ENCODE measurements at places on chromosomes 16 and 17. TPM values are rescaled to one million over a fixed set of nuclear protein-coding genes. Genes with fewer than 3 reads are reported as not detected.
A peak's percentile ranks its signal among the peaks of the same experiment; 100 is the strongest.

GRCh38 chr16:75301804-75302203 is 50.4 kb upstream of the BCAR1 start:
- DNase-seq = no peak

- DNase-seq = no peak
These were observed 107.4 kb upstream of the CDH11 start for GRCh38 chr16:65229191-65229662.

DNA sequence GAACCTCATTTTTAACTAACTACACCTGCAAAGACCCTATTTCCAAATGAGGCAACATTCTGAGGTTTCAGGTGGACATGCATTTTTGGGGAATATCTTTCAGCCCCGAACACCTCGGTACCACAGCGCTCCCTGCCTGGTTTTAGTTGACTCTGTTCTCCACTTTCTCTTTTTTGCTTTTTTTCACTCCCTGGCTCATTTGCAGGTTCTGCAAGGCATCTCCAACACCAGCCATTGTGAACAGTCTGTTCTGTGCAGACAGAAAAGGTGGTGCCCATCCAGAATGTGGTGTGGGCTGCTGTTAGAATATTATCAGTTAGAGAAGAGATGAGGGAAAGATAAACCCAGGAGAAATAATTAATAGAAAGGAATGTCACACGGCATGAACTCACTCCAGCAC is 32.5 kb upstream of the ZCCHC14 start:
- DNase-seq = no peak

DNA sequence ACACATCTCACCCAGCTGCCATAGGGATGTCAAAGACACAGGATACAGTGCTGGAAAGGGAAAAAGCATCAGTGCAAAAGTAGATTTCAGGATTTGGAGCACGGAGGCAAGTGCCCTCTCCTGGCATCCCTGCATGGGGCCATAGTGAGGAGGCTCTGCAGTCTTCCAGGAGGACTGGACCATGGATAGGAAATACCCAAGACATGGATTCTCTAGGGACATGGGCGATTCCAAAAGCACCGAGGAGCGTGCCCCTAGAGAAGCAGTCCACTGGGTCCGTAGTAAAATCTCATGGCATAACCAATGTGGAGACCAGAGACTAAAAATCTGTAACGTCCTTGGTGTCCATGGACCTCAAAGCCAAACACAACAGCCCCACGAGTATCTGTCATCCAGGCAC is 818.2 kb downstream of the KCNJ18 start:
- DNase-seq = no peak

- no peak for DNase-seq
These were observed 855 bp downstream of the TUFM start for GRCh38 chr16:28845293-28845692.

- no peak for DNase-seq
These were observed 6.1 kb downstream of the CEP112 start for GRCh38 chr17:66185862-66186261.

- DNase-seq = no peak
These were observed 282.9 kb downstream of the BCAS3 start for GRCh38 chr17:60960398-60961065.

GRCh38 chr17:38605411-38605840 is 326 bp downstream of the SRCIN1 start:
- no peak for DNase-seq

DNA sequence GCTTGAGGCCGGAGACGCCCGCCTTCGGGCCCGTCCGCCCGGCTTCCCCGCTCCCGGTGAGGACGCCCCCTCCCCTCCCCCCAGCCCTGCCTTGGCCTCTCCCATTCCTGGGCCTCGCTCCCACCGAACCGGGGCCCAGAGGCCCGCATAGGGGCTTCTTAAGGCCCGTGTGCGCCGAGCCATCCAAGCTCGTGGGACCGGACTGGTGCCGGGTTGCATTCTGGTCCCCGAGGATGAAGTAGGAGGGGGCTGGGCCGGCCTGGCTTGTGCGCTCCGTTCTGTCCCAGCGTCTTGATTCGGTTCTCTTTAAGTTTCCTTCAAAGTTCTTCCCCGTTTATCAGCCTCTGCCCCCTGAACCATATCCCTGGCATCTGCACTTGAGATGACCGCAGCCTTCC is 488 bp downstream of the SENP3 start:
- no peak for DNase-seq

GRCh38 chr17:39699818-39700147 is at the start of gene ERBB2:
Gene ERBB2, plus strand, starts transcription at chr17:39700064. Its CDS starts 175 bp downstream, at chr17:39700239.
- peak; percentile 61 for DNase-seq

DNA sequence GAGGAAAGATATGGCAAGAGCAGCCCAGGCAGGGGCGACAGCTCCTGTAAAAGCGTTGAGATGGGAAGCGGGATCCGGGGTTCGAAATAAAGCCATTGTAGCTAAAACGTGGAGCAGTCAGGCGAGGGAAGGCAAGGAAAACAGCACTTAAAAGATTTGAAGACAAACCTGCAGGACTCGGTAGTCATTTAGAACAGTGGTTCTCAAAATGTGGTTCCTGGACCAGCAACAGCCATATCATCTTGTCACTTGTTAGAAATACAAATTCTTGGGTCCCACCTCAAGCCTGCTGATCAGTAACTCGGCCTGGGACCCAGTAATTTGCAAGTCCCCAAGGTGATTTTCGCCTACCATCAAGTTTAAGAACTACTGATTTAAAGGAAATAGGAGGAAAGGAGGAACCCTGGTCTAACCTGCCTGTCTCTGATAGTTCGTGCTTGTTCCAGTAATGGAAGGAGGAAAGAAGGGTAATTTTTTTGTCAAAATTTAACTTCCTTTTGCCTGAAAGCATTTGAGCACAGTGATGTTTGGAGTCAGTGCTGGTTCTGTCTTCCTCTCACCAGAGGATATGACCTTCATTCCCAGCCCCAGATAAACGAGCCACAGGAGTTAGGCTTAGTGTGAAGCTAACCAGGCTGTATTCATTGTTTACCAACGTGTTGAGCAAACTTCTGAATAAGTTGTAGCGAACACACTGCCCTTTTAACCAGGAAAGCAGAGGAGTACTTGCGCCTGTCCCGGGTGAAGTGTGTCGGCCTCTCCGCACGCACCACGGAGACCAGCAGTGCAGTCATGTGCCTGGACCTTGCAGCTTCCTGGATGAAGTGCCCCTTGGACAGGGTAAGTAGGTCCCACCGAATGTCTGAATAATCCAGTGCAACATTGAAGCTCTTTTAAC is 1.1 kb downstream of the ORC6 start:
- no peak for DNase-seq

DNA sequence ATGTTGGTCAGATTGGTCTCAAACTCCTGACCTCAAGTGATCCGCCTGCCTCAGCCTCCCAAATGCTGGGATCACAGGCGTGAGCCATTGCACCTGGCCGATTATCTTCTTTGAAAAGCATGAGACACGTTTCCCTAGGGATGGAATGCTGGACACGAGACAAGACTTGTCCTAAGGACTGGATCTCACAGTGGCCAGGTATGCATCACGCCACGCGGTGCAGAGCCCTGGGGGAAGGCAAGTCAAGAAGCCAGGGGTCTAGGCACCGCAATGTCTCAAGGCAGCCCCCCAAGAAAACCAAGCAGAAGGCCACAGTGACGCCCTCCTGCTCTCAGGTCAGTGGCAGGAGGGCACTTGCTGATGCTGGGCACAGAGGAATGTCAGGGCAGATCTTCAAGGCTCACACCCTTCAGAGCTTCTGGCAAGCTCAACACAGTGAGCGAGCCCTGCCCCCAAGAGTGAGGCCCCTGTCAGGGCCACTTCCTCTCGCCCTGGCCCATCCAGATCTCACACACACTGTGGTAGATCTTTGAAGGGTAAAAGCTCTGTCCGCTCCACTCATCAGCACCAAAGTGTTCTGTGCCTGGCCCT is 134.7 kb downstream of the ZNF778 start:
- DNase-seq = no peak

DNA sequence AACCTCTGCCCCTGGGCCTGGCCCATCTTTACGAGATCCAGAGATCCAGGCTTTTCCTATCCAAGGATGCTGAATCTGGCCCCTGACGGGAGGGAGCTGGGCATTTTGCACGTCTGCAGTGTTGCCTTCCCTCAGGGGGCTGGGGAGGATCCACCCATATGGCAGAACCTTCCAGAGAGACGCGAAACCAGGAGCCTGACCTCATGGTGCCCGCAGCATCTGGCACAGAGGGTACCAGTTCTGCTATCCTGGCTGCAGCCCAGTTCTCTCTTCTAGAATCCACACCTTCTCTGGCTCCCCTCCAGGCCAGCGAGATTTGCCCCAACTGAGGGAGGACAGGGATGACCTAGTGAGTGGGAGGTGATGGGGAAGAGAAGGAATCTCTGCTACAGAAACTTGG is 20.5 kb upstream of the ZNF652 start:
- DNase-seq = no peak

DNA sequence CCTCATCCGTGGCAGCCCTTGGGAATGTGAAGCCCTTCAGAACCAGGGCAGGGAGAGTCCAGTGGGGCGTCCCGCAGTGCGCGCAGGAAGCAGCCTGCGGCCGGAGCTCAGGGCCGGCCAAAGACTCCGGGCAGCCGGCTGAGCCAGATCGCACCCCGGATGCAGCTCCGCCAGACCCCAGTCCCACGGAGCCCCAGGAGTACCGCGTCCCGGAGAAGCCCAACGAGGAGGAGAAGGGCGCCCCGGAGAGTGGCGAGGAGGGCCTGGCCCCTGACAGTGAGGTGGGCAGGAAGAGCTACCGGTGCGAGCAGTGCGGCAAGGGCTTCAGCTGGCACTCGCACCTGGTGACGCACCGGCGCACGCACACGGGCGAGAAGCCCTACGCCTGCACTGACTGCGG is 6.9 kb downstream of the ZNF205 start:
- DNase-seq = no peak

DNA sequence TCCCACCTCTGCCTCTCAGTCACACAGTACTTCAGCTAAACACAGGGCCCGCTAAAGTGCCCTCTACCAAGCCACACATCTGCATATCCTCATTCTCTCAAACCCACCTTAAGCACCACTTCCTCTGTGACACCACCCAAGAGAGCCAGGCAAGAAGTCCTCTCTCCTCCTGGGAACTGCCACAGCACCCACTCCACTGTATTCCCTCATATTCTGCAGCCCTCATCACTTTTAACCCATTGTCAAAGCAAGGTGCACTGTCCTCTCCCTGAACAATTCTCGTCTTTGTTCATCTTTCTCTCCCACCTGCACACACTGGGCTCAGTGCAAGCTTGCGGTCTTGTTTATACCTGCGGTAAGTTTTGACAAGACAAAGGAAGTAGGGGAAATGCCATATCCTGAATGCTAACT is 13.6 kb downstream of the CHD9 start:
- no peak for DNase-seq

DNA sequence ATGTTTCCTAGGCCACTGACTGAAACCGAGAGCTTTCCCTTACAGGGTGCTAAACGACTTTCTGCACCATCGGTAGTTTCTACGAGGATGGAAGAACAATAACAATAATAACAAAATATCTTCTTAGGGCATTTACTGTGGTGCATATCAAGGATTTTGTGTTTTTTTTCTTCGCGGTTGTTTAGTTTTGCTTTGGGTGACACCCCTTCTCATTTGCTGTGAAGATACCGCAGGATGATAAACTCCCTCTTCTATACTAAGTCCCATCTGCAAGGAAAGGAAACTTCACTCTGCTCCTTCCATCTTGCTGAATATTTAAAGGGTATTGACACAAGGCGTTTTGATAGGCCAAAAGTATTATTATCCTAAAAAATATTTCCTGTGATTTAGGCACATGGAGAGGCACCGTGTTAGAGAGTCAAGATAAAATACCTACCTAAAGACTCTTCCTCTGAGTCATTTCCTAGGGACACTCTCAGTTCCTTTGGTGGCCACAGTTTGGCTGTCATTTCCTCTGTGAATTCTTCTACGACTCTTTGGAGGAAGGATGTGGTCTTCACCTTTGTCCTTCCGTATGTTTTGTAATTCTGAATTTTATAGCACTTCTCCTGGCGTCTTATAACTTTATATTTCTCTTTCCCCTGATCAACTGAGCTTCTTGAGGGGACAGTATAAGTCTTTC is 318.8 kb downstream of the CDH13 start:
- DNase-seq = no peak

GRCh38 chr16:19348125-19348524 is 62.6 kb downstream of the CLEC19A start:
- DNase-seq = no peak

DNA sequence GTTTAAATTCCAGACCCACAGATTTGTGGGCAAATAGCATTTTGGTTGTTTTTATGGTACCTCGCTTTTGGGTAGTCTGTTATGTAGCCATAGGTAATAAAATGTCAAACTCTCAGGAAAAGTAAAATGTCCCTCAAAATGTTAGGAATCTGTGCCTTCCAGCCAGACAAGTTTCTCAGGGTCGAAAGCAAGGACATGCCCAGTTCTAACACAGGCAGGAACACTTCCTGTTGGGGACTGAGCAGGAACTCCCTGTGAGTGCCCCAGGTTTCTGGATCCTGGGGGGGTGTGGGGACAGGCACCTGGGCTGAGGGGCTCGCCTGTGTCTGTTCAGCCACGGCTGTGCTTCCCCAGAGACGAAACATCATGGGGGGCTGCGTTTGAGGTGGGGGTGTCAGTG is 62.3 kb downstream of the GNA13 start:
- no peak for DNase-seq

- no peak for DNase-seq
These were observed 6.0 kb upstream of the ATP1B2 start for GRCh38 chr17:7644775-7645174.

DNA sequence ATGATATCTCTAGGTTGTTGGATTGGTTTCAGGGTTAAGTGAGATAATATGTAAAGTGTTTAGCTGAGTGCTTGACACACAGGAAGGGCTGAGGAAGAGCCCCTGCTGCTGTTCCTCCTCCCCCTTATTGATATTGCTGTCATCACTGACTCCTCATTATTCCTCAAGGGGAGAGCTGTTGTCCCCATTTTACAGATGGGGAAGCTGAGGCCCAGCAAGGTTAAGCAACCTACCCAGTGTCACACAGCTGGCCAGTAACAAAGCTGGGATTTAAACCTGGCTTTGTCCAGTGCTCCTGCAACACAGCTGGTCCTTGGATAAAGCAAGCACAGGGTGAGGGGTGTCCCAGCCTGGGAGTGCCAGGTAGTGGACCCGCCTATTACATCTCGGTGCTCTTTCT is 9.8 kb downstream of the WSCD1 start:
- DNase-seq = no peak

DNA sequence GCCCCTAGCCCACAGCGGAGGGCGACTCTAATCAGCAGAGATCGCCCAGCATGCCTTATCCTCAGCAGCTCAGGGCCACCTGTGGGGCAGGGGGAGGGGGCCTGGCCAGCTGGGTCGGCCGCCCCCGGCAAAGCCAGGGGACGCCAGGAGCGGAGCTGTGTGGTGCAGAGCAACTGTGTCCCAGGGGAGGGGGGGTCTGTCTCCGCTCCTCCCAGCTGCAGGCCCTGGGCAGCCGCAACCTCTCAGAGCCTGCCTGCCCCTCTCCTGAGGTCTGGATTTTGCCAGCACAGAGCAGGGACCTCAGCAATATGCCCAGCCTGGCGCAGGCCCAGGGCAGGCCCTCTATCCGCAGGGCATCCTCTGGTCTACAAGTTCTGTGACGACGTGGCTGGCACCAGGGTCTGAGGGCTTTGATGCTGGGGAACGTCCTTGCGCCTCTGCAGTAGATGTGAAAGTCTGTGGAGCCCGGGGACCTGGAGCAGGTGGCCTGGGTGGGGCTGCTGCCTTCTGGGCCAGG is 36.5 kb upstream of the SLC38A10 start:
- DNase-seq = no peak

Gene CA7
- total RNA-seq = not detected

Gene GCGR
- total RNA-seq = not detected

Gene PDIA2
- 0.55 TPM for total RNA-seq

Gene SPECC1
- 10.5 TPM for total RNA-seq

Gene UNC13D
- 6.6 TPM for total RNA-seq

Gene CACNG5
- total RNA-seq = not detected

Gene DHODH
- 6.1 TPM for total RNA-seq

Gene SNAI3
- 0.21 TPM for total RNA-seq

Gene METTL23
- 26.8 TPM for total RNA-seq

Gene MGAT5B
- not detected for total RNA-seq

Gene PITPNM3
- 0.44 TPM for total RNA-seq

Gene PRSS36
- total RNA-seq = 2.2 TPM

Measured in heart right ventricle (tissue), 16 donors.